ENCODE measurements at places on chromosomes 5 and 9.

GRCh38 chr5:139451878-139452660 is 10.5 kb downstream of the ECSCR start:
- no peak for DNase-seq

GRCh38 chr5:179306191-179307012 is 38.9 kb downstream of the ADAMTS2 start:
- no peak for DNase-seq

GRCh38 chr9:121670431-121670830 is 19.0 kb downstream of the DAB2IP start:
- DNase-seq = no peak

DNA sequence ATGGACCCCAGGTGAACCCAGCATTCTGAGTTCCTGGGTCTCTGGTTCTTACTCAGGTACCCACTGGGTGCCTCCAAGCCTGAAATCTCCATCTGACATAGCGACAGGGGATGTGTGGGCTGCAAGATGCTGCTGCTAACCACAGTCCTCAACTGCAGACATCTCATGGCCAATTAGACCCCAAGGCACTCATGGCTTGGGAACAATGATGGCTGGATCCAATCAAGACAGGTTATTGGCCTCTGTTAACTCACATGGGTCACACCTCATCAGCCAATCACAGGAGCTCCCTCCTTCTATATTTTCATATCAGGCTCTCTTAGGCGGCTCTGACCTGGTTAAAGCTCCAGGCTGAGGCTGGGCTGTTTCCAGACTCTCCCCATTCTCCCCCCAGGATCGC is 57.0 kb downstream of the CXXC5 start:
- no peak for DNase-seq

GRCh38 chr5:111743988-111744387 is 13.0 kb downstream of the NREP start:
- DNase-seq = no peak

DNA sequence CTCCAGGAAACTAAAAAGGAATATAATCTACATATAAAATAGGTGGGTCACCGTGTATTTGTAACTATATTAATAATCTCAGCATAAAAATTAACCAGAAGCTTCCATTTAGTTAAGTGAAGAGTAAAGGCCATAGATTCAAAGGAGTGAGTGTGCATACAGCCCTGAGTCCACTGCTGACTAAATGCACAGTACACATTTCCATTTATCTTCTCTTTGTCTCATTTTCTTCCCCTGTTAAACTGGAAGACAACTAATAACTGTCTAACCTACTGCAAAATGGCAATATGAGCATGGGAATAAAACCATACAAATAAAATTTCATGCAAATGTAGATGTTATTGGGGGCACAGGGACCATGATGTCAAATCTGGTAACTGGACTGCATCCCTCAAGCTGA is 59.9 kb upstream of the DAB2 start:
- no peak for DNase-seq

- DNase-seq = no peak
Measured at GRCh38 chr5:180670586-180671359, 21.4 kb upstream of the FLT4 start.

GRCh38 chr5:133569347-133569746 is 43.0 kb downstream of the FSTL4 start:
- no peak for DNase-seq

DNA sequence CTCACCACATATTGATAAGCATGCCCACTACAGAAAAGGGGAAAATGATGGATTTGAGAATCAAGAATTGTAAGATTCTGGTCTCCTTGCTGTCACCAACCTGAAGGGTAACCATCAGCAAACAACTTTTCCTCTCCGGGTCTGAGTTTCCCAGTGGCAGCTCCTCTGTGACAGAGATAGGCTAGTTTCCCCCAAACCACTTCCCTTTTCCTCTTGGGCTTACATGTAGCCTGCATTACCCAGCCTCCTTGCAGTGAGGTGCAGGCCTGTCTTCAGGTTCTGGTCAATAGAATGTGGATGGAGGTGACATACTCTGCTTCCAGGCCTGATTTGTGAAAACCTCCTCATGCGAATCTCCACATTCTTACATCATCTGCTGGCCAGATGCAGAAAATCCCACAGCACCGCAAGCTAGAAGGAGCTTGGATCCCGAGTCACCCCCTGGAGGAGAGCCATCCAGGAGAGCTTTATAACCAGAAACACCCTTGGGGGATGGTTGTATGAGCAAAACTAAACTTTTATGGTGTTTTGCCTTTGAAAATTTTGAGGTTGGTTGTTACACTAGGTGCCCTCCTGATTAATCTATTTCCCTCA is 206.1 kb downstream of the RGS3 start:
- DNase-seq = no peak

DNA sequence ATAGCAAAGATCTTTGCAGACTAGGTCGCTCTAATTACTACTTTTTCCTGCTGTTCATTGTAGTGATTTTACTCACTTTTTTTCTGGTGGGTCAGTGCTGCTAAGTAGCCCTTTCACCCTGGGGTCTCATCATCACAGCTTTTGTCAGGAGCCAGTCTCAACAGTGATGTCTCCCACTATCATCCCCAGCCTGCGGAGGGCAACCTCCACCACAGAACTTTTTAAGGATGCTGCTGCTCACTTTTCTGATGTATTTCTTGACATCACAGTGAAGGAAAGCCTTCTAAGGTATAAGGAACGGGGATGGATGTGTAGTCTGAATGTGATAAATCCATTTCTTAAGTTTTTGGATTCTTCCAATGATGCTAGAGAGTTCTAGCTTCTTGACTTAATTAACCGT is 242.5 kb upstream of the RIOK2 start:
- no peak for DNase-seq

DNA sequence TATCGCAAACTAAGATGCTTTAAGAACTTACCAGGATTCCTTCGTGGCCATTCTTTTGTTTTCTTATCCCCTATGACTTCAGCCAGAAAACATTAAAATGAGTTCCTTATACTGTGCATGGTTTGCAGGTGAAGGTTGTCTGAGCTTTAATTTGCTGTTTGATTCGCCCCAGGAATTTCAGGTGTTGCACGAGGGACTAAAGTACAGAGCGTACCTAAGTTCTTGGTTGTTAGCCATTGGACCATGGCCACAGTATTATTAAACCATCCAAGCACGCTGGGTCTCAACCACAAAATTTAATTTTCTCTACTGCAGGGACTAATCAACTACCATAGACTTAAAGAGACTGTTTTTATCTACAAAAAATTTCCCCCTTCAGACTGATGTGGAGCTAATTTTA is 208.4 kb upstream of the MPDZ start:
- no peak for DNase-seq

Measured in stimulated activated CD8-positive, alpha-beta memory T cell treated with anti-CD3 and anti-CD28 coated beads, Interleukin-7, amount 100 ng/mL, for 48 hours (primary cell).